ENCODE measurements at places on chromosomes 11 and 22. TPM values are rescaled to one million over a fixed set of nuclear protein-coding genes. Genes with fewer than 3 reads are reported as not detected.

The SGSM1 gene
- total RNA-seq, result not detected

The NLRP14 gene
- 0.17 TPM for total RNA-seq

- H3K4me1 ChIP-seq, result no peaks in the 10 kb centered on the region
- no peaks in the 10 kb centered on the region for H3K27me3 ChIP-seq
- no peak overlapping the region for H3K4me3 ChIP-seq
Measured at GRCh38 chr22:39699631-39700360, 129.2 kb downstream of the CACNA1I start.

DNA sequence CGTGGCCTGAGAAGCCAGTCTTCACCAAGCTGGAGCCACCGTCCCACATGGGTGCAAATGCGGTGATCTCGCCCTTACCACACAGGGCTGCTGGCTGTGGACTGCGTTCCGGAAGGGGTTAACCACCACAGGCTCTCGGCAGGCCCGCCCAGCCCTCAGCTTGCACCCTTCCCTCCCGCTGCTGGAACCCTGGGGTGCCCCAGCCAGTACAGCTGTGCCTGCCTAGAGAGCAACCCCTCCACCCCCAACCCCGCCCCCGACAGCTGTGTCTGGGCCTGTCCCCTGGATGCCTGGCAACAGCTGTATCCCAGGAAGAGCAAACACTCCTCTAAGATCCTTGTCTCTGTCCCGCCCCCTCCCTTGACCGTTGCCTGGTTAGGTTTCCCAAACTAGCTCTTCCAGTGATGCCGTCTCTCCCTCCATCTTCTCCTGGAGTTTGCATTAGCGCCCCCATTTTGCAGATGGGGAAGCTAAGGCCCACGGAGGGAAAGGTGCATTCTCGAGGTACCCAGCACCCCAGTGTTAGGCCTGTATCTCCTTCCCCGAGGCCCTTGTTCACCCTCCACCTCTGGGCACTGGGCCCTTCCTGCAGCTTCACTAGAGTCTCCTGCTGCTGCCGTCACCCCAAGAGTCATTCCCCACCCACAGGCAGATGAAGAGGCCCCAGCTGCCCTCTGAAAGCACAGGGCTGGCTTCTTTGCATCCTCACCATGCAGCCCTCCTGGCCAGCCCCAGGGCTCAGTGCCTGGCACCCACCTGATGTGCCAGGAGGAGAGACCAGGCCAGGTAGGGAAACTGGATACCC is 12.6 kb upstream of the COX8A start:
- H3K4me1 ChIP-seq, result no peaks in the 10 kb centered on the region
- no peak overlapping the region for H3K4me3 ChIP-seq
- no peaks in the 10 kb centered on the region for H3K27me3 ChIP-seq
- H3K36me3 ChIP-seq, result no peaks in the 10 kb centered on the region

DNA sequence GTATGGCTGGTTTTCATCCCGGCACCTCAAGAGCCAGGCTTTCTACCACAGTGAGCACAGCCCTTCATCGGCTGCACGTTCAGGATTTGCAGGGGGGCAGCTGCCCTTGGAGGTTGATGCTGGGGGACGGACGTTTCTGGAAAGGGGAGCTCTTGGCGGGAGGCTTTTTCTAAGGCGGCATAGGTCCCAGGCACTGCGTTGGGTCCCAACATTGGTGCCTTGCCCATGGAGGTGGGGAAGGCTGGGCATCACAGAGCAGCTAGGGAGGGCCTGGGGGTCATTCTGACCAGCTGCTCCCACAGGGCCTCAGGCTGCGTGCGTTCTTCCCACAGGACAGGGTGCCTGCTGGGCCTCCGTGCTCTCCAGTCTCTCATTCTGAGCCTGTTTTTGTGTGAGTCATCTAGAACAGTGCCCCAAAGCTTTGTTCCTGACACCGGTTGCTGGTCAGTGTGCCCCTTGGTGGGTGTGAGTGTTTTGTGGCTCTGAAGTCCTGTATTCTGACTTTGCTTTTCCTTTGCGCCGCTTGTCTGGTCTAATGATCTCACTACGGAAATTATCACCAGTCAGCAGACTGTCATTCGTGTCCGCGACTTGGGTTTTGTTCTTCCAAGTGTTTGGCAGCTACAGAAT is 275.9 kb downstream of the TBC1D22A start:
- no peak overlapping the region for H3K4me3 ChIP-seq
- no peaks in the 10 kb centered on the region for H3K27me3 ChIP-seq
- H3K27ac ChIP-seq, result no peak overlapping the region
- DNase-seq, result peak; percentile 21

The SIPA1 gene
- total RNA-seq, result 13.6 TPM

The CASP5 gene
- total RNA-seq, result 0.26 TPM

GRCh38 chr11:130740819-130741218 is 175.5 kb downstream of the SNX19 start:
- H3K27ac ChIP-seq, result no peak overlapping the region
- peaks cover 10% of the 10 kb centered on the region for H3K4me1 ChIP-seq
- no peaks in the 10 kb centered on the region for H3K36me3 ChIP-seq
- peak; percentile 55 for DNase-seq

DNA sequence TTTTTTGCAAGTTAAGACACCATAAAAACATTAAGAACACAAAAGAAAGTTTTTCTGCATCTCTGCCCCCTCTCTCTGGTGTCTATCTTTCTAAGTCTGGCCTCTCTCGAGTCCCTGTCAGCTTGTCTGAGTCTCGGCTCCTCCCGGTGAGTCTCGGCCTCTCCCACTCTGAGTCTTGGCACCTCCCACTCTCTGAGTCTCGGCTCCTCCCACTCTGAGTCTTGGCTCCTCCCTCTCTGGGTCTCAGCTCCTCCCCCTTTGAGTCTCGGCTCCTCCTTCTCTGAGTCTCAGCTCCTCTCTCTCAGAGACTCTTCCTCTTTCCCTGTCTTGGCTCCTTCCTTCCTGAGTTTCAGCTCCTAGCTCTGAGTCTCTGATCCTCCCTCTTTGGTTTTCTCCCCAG is 72.5 kb upstream of the AMPD3 start:
- no peak for DNase-seq
- no peaks in the 10 kb centered on the region for H3K27me3 ChIP-seq
- H3K4me1 ChIP-seq, result peaks cover 30% of the 10 kb centered on the region

DNA sequence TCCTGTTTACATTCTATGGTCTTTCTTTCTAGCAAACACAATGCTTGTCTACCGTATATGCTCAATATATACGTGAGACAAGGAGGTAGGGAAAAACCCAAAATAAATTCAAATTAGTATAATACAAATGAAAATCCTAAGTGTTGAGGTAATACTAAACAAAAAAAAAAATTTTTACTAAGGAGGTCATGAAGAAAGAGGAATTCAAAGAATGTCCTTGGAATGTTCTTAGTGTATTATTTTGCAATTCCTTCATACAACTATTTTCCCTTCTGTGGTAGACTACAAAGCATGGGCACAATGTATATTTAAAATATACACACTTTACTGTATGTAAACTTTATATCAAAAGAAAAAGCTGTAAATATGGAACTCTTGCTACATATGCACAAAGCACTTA is 36.4 kb downstream of the PIK3C2A start:
- no peaks in the 10 kb centered on the region for H3K4me1 ChIP-seq
- no peak overlapping the region for H3K4me3 ChIP-seq
- no peak overlapping the region for H3K27ac ChIP-seq

The MUC2 gene
- total RNA-seq, result not detected

DNA sequence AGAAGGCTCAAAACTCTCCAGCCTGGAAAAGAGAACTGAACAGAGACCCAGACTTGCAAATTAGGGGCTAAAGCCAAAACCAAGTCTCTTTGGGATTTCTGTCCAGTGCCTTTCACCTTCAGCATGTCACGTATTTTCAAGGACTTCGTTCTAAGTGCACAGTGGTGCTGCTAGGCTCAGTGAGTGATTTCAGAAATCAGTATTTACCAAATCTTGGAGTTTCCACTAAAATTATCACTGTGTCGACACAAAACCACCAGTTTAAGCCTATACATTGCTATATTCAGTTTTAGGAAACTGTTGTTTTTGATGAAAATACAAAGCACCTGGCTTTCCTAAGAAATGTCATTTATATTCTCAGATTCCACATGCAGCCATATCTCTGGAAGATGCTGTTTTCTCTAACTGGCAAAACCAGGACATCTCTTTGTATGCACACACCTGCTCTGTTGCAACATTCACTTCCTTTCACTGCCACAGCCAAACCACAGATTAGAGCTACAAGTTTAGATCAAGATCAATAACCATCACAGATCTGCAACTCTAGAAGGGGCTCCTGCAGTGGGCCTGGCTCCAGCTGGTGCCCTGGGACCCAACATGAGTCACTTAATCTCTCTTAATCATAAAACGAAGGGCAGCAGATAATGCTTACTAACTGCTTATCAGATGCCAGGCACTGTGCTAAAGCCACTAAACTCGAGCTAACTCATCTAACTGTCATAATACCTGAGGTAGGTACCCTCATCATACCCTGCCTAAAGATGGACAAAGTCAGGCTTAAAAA is 22.3 kb downstream of the SMCO4 start:
- no peaks in the 10 kb centered on the region for H3K36me3 ChIP-seq
- no peaks in the 10 kb centered on the region for H3K27me3 ChIP-seq
- no peak overlapping the region for H3K27ac ChIP-seq
- H3K4me3 ChIP-seq, result no peak overlapping the region

DNA sequence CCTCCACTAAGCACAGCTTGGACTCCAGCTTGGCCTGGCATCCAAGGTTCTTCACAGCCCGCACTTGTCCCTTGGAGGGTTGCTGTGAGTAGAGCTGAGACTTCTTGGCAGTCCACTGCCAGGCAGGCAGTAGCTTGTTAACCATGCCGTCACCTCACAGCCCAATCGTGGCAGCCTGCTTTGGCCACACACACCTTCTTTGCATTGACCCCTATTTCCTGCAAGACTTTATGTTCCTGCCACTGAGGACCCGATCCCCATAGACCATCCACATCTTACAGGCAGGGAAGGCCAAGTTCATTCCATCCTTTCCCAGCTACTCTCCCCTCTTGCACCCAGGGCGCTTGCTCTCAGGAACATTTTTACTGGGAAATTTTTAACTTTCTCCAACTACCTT is 2.5 kb upstream of the PYGM start:
- H3K36me3 ChIP-seq, result peaks cover 27% of the 10 kb centered on the region
- no peak overlapping the region for H3K4me3 ChIP-seq
- peaks cover 26% of the 10 kb centered on the region for H3K4me1 ChIP-seq
- H3K27me3 ChIP-seq, result no peaks in the 10 kb centered on the region
- H3K27ac ChIP-seq, result no peak overlapping the region

DNA sequence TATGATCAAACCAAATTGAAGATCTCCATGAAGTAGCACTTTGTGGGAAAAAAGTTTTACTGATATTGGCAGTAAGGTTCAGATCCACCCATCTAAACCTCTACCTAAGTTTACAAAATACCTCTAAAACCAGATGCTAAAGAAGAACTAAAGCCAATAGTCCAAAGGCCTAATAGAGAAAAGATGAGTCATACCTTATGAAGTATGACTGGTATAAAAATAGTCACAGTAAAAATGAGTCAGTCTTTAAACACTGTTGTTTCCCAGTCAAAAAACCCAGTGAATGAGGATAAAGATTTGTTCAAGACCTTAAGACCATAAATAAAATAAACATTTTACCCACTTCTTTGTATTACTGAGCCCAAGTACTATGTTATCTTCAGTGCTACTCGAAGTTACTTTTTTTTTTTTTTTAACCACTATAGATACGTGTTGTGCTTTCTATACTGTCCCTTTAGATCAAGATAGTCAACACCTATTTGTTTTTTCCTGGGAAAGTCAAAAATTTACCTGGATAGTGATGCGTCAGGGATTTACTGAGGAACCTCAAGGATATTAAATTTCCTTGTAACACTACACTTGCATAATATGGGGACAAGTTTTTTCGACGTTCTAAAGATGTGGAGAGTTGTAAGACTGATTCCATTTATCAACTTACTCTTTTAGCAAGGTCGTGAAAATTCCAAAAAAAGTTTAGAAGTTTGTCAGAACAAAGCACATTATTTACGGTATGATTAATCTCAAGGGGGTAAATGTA is 87.3 kb downstream of the CCDC73 start:
- H3K4me3 ChIP-seq, result no peak overlapping the region
- DNase-seq, result peak; percentile 91
- no peak overlapping the region for H3K27ac ChIP-seq
- no peaks in the 10 kb centered on the region for H3K4me1 ChIP-seq
- no peaks in the 10 kb centered on the region for H3K36me3 ChIP-seq

The TNKS1BP1 gene
- 88.3 TPM for total RNA-seq

Data from fibroblast of lung (primary cell).